ENCODE measurements at places on chromosomes 4 and X. TPM values are rescaled to one million over a fixed set of nuclear protein-coding genes. Genes with fewer than 3 reads are reported as not detected.
A peak's percentile ranks its signal among the peaks of the same experiment; 100 is the strongest.

GRCh38 chrX:38154340-38154739 is 66.3 kb downstream of the SRPX start:
- DNase-seq, result no peak

- DNase-seq, result peak; percentile 85
These were observed 28.9 kb upstream of the MTMR1 start for GRCh38 chrX:150664290-150664689.

DNA sequence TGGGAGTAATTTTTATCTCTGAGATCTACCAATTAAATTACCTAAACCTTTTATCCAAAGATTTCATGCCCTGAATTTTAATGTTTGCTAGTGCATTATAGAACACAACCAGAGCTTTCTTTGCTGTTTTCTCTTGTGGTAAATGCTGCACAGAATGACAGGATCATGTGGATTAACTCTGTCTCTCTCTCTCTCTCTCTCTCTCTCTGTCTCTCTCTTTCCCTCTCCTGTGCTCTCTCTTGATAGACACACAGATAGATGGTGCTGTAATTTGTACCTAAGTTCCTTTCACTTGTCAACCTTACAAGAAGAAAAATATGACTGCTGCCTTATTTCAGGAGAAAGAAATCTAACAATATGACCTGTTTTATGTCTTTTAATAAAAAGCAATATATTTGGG is 211.2 kb upstream of the WDFY3 start:
- no peak for DNase-seq

- DNase-seq, result no peak
These were observed 123.6 kb upstream of the MID1 start for GRCh38 chrX:10744007-10744406.

DNA sequence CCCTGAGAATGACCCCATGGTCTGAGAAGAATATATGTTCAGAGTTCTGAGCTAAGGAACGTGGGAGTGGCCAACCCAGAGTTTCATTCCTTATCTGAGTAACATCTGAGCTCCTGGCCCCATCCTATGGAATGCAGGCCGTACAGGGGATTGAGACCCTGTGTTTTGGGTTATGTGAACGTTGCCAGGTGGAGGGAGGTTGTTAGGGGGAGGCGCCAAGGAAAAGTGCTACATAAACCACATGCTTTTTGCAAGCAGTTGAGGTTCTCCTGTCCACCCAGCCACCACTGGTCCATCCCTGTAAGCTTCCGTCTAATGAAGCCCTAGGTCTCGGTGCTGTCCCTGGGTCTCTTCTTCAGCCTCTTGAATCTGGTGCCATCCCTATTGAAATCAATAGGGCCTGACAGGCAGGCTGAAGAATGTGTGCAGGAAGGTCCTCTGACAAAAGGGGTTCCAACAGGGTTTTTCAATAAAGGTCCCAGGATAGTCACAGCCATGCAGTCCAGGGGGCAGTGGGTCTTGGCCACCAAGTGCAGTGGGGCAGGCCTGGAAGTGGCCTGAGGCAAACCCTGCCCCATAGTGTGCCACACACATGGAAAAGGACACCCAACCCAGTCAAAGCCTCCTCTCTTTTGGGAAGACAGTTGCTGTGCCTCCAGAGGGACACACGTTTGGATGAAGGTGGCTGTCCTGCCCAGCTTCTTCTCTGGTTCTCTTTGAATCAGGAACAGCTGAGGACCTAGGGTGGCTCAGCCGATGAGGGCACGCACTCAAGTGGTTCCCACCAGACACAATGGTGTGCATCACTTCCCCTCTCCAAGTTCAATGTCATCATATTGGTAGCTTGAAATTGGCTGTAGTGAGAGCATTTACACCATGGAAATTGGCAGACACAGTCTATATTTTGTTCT is 53.5 kb downstream of the HTRA3 start:
- no peak for DNase-seq

Gene CCDC158
- not detected for total RNA-seq

- no peak for DNase-seq
These were observed 137.2 kb upstream of the ESX1 start for GRCh38 chrX:104391906-104392305.

Gene UBE2A
- total RNA-seq, result 66.9 TPM

GRCh38 chr4:184358521-184359232 is 115.7 kb downstream of the IRF2 start:
- DNase-seq, result no peak

- no peak for DNase-seq
These were observed 6.6 kb downstream of the SYN1 start for GRCh38 chrX:47613082-47613481.

DNA sequence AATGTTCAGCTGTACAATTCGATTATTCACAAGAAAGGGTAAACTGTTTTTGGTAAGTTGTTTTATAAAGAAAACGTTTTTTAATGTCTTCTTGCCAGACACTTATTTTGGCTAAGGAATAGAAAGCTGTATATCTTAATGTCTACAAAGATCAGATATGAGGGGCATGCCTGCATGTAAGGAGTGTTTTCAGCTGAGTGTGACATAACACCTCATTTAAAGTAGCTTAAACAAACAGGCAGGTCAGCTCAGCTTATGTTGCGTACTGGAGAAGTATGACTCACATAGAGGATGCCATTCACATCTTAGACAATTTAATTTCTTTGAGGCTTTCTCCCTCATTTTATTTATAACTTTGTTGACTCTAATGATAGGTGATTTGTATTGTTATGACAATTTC is 30.4 kb downstream of the LAMTOR3 start:
- DNase-seq, result peak; percentile 52

GRCh38 chrX:106949366-106949765 is 29.2 kb downstream of the CLDN2 start:
- DNase-seq, result no peak

- no peak for DNase-seq
These were observed 36.6 kb upstream of the WDR1 start for GRCh38 chr4:10153161-10153560.

DNA sequence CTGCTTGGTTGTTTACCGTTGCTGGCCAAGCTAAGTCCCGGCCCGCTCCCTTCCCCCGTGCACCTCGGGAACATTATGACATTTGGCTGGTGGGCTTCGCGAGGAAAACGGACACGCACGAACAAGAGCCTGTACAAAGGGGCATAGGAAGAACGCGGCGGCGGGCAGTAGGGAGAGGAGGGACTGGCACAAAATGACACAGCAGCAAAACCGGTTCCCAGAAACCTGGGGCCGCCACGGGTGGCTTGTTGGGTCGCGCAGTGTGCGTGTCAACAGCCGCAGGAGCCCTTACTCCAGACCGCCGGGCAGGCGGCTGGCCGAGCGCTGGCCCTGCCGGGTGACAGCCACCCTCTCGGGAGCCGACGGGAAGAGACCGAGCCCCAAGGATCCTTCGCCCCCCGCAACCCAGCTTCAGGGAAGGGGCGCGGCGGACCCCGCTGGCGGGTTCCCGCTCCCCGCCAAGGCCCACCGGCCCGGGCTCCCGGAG is 1.6 kb upstream of the LIN54 start:
- DNase-seq, result no peak

Gene SPIN2A
- 0.44 TPM for total RNA-seq

Gene ETDA
- total RNA-seq, result not detected
